ENCODE measurements at places on chromosomes 5 and 9. TPM values are rescaled to one million over a fixed set of nuclear protein-coding genes. Genes with fewer than 3 reads are reported as not detected.

GRCh38 chr5:82820961-82821845, 256.0 kb downstream of the TMEM167A start:
- H3K36me3 ChIP-seq, result no peaks in the 10 kb centered on the region
- no peak for DNase-seq
- H3K27ac ChIP-seq, result peak overlapping the region; percentile 74
- no peaks in the 10 kb centered on the region for H3K27me3 ChIP-seq
- no peaks in the 10 kb centered on the region for H3K4me1 ChIP-seq

Gene ARSI
- total RNA-seq, result 5.4 TPM

GRCh38 chr5:4204276-4205141, 608.9 kb downstream of the IRX1 start:
- H3K4me1 ChIP-seq, result peaks cover 5% of the 10 kb centered on the region
- no peaks in the 10 kb centered on the region for H3K36me3 ChIP-seq
- peak; percentile 67 for DNase-seq

DNA sequence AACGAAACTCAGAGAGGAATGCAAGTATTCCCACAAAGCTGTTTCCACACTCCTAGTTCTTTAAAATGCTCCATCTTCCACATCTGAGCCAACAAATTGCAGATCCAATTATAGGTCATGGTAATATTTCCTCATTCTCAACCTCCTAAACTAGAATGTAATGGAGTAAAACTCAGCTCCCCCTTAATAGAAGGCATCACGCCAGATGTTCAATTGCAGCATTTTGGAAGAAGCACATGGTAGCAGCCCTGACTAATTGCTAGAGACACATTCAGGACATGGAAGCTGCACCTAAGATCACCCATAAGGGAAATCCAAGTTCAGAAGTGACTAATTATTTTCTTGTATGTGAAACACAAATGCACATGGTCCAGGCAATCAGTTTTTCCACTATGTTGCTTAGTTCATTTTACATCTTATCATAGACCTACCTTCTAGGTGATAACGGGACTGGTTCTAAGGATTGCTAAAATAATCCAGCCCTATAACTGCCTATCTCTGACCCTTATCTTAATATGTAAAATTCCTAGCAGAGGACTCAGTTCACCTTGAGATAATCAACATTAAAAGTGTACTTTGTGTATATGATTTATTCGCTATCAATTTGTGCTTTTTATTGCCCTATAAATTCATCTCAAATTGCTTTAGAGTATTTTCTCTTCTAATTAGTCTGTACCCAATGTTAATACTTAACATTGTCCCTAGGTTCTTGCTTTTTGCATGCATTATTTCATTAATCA, 75.1 kb downstream of the GABRB2 start:
- H3K36me3 ChIP-seq, result no peaks in the 10 kb centered on the region
- no peaks in the 10 kb centered on the region for H3K27me3 ChIP-seq
- H3K4me3 ChIP-seq, result no peak overlapping the region
- no peak overlapping the region for H3K27ac ChIP-seq
- no peaks in the 10 kb centered on the region for H3K4me1 ChIP-seq

DNA sequence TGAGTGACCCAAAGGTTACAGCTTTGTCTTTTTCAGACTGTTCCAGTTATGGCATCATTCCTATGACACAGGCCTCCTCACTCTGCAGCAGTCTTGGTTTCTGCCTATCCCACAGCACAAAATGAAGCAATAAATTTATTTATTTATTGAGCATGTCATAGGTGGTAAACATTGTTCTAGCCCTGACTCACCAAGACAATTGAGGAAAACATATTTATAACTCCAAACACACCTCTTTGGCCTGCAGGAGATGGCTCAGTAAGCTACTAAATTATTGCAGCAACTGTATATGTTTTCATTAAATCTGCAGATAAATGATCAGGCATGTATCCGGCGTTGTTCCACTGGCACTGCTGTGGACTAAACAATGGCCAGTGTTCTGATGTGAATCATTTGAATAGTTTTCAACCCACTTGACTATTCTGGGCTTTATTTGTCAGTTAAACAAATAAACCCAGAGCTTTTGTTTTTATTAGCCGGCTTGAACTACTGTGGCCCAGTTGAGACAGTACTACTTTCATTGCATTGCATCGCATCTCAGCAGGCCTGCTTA, 83.2 kb downstream of the FOXD1 start:
- H3K4me3 ChIP-seq, result no peak overlapping the region
- no peak overlapping the region for H3K27ac ChIP-seq
- no peaks in the 10 kb centered on the region for H3K36me3 ChIP-seq
- no peak for DNase-seq

Gene ENG
- 14.5 TPM for total RNA-seq

DNA sequence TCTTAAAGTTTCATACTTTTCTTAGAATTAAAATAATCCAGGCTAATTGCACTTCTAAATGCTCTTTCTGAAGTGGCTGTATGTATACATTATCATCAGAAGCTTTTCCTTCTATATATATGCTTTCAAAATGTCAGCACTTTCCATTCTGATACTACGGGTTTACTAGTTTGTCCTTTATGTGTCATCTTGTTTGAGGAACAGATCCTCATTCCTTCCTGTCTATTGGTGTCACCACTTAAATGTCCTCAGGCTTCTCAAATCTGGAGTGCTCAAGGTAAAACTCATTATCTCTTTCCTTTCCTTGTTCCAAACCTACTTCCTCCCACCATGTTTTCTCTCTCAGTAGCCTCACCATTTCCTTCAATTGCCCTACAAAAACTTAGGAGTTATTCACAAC, 236.3 kb downstream of the CSNK1G3 start:
- H3K27me3 ChIP-seq, result no peaks in the 10 kb centered on the region
- no peak overlapping the region for H3K4me3 ChIP-seq
- no peak overlapping the region for H3K27ac ChIP-seq
- no peaks in the 10 kb centered on the region for H3K36me3 ChIP-seq
- DNase-seq, result no peak

GRCh38 chr9:123090956-123091355, 57.5 kb downstream of the GPR21 start:
- no peaks in the 10 kb centered on the region for H3K27me3 ChIP-seq
- H3K36me3 ChIP-seq, result peaks cover 20% of the 10 kb centered on the region
- DNase-seq, result no peak
- H3K4me1 ChIP-seq, result no peaks in the 10 kb centered on the region

DNA sequence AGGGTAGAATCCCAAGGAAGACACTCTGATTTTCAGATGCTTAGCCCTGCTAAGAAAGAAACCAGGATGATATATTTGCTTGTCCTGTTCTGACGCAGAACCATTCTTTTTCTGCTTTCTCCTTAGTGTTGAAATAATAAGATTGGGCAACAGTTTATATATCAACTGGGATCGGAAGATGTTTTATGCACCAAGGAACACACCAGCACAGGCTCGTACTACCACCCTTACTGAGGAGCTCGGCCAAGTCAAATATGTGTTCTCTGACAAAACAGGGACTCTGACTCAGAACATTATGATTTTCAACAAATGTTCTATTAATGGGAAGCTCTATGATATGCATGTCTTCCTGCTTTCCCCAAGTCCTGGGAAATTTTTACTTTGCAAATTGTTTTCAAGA, 19.0 kb upstream of the RUSC2 start:
- no peaks in the 10 kb centered on the region for H3K36me3 ChIP-seq
- H3K27me3 ChIP-seq, result no peaks in the 10 kb centered on the region
- H3K4me3 ChIP-seq, result no peak overlapping the region

Gene SH3PXD2B
- total RNA-seq, result 18.3 TPM

DNA sequence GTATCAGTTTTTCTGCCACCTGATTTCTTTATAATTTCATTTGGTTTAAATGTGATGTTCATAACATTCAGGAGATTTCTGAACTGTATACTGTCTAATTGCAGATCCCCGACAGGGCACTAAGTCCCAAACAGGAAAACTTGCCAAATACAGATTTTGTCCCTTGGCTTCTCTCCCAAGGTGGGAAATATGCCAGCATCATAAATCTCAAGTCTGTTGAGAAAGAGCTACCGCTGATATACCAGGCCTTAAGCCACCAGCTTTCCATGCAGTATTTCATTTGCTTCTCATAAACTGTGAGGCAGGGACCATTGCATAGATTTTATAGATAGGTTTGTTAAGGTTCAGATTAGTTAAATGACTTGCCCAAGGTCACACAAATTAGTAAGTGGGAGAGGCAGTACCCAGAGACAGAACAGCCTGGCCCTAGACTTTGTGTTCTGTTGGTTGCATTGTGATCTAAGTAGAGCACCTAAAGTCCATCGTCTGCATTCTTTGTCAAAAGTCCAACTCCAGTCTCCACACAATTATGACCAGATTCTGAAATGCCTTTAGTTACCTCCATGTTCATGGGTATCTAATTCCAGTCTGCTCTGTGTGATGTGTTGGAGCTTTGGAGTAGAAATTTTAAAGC, 16.2 kb downstream of the GPR21 start:
- no peak overlapping the region for H3K27ac ChIP-seq
- H3K27me3 ChIP-seq, result no peaks in the 10 kb centered on the region
- no peak for DNase-seq
- no peak overlapping the region for H3K4me3 ChIP-seq

DNA sequence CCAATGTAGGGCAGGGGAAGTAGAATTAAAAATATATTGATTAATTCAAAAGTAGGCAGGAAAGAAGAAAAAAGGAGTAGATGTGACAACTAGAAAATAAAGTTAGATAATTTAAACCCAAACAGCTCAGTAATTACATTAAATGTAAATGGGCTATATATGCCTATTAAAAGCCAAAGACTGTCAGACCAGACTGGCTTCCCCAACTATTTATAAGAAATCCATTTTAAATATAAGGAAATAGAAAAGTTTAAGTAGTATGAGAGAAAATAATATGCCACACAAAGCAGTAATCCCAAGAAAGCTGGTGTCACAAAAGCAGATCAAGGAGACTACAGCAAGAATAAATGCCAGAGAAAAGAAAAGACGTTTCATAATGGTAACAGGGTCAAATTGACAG, 28.9 kb upstream of the SARDH start:
- H3K4me1 ChIP-seq, result no peaks in the 10 kb centered on the region
- no peak overlapping the region for H3K27ac ChIP-seq
- H3K4me3 ChIP-seq, result no peak overlapping the region
- H3K27me3 ChIP-seq, result no peaks in the 10 kb centered on the region
- DNase-seq, result no peak
- H3K36me3 ChIP-seq, result peaks cover 66% of the 10 kb centered on the region

- H3K4me3 ChIP-seq, result no peak overlapping the region
- no peaks in the 10 kb centered on the region for H3K4me1 ChIP-seq
- no peaks in the 10 kb centered on the region for H3K36me3 ChIP-seq
- H3K27ac ChIP-seq, result peak overlapping the region; percentile 2
- H3K27me3 ChIP-seq, result no peaks in the 10 kb centered on the region
Measured at GRCh38 chr5:7271435-7272084, 124.4 kb upstream of the ADCY2 start.

DNA sequence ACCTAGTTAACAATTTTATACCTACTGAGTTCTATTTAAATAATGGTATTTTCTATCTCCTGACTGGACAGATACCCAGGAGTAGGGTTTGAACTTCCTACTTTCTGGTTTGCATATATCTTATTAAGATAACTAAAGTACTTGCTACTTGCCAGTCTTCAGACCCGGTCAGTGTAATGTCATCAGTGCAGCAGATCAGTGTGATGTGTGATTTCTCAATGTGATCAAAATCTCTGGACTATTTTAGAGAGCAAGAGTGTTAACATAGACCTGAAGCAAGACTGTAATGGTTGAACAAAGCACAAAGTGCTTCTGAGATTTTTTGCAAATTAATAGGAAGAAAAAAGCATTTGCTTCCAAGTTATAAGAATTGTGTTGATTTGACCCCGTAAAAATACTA, 6.8 kb downstream of the TMEM38B start:
- H3K4me1 ChIP-seq, result no peaks in the 10 kb centered on the region
- DNase-seq, result no peak
- no peaks in the 10 kb centered on the region for H3K27me3 ChIP-seq
- no peak overlapping the region for H3K4me3 ChIP-seq

DNA sequence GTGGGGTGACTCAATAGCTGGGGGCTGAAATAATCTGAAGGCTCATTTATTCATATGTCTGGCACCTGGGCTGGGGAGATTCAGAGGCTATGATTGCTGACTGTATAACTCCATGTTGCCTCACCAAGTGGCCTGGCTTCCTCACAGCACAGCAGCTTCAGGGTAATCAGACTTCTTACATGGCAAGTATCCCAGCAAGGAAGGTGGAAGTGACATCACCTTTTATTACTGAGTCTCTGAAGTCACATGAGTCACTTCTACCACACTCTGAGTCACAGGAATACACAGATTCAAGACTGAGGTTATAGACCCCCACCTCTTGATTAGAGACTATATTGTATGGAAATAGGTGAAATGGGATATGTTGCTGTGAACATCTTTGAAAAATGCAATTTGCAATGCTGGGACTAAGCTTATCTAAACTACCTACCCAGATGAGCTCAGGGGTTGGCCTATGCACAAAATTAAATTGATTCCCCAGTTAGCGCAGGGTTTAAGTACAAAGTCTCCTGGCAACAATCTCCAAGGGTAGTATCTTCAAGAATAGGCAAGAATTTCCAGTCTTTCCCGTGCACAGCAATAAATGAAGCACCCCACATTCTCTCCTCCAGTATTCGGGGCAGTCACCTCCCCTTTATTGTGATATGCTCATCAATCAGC, 553.1 kb downstream of the LRRC70 start:
- no peak overlapping the region for H3K27ac ChIP-seq
- H3K36me3 ChIP-seq, result no peaks in the 10 kb centered on the region
- H3K27me3 ChIP-seq, result no peaks in the 10 kb centered on the region
- no peak overlapping the region for H3K4me3 ChIP-seq
- DNase-seq, result no peak

GRCh38 chr9:13032585-13032984, 246.9 kb downstream of the MPDZ start:
- H3K4me1 ChIP-seq, result no peaks in the 10 kb centered on the region
- H3K4me3 ChIP-seq, result no peak overlapping the region
- no peaks in the 10 kb centered on the region for H3K36me3 ChIP-seq
- H3K27ac ChIP-seq, result no peak overlapping the region

DNA sequence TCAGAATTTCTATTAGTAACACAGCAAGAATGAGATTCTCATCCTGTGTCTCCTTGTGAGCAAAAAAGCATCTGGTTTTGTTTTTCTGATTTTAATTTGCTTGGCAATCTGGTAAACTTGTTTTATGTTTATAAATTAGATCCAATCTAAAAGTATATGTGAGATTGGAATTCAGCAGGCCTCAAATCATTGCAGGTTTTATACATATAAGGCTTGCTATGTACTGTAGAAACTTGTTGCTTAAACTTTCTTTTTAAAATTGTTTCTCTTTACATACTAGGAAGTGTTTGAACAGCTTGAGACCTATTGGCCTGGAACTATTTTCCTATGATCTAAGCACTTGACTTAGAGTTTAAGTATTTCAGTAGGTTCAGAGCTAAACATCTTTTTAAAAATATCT, 1037.8 kb downstream of the NR2F1-AS1 start:
- DNase-seq, result peak; percentile 36
- H3K27me3 ChIP-seq, result no peaks in the 10 kb centered on the region
- H3K36me3 ChIP-seq, result no peaks in the 10 kb centered on the region
- no peaks in the 10 kb centered on the region for H3K4me1 ChIP-seq
- H3K4me3 ChIP-seq, result no peak overlapping the region

DNA sequence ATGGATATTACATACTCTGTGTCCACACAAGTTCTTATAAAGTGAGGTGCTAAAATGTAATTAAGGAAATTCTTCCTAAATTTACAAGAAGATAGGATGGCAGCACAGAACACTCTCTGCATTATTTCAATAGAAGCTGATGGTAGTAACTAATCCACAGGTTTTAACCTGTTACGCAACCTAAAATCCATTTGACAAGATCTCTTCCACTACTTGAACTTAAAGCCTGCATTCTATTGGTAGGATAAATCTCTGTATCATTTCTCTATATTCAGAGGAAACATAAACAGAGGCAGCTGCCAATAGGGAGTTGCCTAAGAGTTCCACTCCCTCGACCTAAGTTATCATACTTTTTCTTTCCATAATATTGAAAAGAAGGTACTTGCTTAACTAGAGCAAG, 21.6 kb downstream of the CDC37L1 start:
- no peaks in the 10 kb centered on the region for H3K4me1 ChIP-seq
- no peak overlapping the region for H3K27ac ChIP-seq
- DNase-seq, result no peak
- H3K4me3 ChIP-seq, result no peak overlapping the region
- no peaks in the 10 kb centered on the region for H3K27me3 ChIP-seq

Data from spinal cord (tissue), 10 donors.